Epithelial cell of prostate (primary cell): ENCODE measurements at places on chromosomes 2 and 18.
A peak's percentile ranks its signal among the peaks of the same experiment; 100 is the strongest.

GRCh38 chr2:184685999-184686841 lies 87.9 kb downstream of the ZNF804A start:
- DNase-seq = peak; percentile 1

DNA sequence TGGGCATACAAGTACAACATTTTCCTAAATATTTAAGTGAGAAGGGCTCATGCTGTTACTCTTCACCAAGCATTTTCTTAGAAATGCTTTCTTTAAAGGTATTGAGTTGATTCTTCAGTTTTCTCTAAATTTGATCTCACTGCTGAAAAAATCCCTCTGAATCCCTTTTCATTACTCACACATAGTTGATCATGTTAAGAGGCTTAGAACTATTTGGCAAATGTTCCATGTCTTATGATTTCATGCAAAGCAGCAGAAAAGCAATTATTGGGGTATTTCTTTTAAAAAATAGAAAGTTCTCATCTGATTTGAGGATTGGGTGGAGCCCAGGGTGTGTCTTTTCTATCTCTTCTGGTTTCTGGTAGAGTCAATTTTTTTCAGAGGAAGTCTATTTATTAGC lies 1079.8 kb upstream of the ZEB2 start:
- DNase-seq = no peak

DNA sequence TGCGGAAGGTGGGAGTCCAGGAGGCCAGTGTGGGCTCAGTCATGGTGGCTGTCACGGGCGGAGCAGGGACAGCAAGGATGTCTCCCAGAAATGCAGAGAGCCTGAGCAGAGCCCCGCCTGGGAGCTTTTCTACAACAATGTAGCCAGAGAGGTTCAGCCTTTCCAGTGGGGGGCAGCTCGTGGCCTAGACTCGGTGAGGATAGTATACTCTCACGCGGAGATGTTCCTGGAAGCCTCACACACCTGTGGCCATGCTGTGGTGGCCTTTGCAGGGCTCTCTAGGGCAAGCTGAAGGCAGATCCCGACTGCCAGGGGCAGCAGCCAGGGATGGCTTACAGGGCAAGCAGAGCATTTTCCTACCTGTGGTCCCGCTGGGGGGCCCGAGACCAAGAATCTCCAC lies 244.1 kb downstream of the LDLRAD4 start:
- DNase-seq = no peak

- DNase-seq = no peak
Measured at GRCh38 chr18:50689578-50689977, 129.7 kb downstream of the MAPK4 start.

- DNase-seq = no peak
Measured at GRCh38 chr2:204909791-204910190, 364.5 kb downstream of the PARD3B start.

DNA sequence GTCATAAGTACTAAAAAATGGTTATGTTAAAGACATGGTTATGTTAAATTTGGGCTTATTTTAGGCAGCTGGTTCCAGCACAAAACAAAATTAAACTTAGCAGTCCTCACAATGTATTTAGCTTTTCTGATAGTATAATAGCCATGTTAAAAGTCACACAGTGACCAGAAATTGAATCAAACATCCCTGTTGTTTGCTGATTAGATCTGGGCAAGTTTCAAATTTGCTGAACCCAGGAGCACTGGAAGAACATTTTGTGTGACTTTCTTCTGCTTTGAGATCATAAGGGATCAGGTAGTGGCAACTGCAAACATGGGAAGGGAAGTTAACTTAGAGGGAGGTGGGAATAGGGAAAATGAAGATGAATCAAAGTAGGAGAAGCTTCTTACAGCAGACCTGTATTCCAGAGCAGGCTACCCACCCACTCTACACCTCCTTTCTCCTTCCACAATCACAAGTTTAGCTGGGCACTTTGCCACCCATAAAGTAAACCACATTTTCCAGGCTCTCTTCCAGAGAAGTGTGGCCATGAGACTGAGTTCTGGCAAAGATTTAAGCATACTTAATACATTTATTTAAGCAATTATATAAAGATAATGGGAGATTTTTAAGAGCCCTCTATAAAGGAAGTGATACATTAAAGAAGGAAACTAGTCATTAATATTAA lies 616.1 kb upstream of the LRATD1 start:
- peak; percentile 12 for DNase-seq

- no peak for DNase-seq
Measured at GRCh38 chr18:3973191-3973850, 481.8 kb downstream of the DLGAP1 start.

DNA sequence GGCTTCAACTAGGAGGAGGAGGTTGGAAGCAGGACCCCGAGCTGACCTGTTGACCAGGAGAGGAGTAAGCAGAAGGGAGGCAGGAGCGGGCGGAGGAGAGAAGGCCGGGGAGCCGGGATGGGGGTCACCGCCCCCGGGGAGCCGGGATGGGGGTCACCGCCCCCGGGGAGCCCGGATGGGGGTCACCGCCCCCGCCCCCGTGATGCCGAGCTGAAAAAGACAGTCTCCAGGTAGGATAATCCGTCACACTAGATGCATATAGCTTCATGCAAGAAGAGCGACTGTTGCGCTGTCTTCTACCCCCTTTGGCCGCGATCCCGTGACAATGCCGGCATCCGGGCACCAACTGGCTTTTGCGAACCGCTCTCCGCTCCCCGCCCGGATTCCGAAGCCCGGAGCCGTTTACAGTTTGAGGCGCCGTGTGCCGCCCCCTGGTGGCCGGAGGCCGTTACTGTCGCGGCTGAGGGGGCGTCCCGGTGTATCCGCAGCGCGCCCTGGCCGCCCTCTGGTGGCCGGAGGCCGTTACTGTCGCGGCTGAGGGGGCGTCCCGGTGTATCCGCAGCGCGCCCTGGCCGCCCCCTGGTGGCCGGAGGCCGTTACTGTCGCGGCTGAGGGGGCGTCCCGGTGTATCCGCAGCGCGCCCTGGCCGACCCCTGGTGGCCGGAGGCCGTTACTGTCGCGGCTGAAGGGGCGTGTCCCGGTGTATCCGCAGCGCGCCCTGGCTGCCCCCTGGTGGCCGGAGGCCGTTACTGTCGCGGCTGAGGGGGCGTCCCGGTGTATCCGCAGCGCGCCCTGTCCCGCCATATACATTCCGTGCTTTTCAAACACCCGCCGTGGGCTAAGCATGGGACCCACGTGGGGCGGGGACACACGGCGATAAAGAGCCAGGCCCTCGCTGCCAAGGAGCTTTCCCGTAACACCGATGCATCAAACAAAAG lies 89.6 kb downstream of the ACTR3 start:
- DNase-seq = no peak
